Thyroid gland (tissue), 4 donors: ENCODE measurements at places on chromosomes 4 and X. TPM values are rescaled to one million over a fixed set of nuclear protein-coding genes. Genes with fewer than 3 reads are reported as not detected.

Gene UGT2B11
- 0.39 TPM for total RNA-seq

DNA sequence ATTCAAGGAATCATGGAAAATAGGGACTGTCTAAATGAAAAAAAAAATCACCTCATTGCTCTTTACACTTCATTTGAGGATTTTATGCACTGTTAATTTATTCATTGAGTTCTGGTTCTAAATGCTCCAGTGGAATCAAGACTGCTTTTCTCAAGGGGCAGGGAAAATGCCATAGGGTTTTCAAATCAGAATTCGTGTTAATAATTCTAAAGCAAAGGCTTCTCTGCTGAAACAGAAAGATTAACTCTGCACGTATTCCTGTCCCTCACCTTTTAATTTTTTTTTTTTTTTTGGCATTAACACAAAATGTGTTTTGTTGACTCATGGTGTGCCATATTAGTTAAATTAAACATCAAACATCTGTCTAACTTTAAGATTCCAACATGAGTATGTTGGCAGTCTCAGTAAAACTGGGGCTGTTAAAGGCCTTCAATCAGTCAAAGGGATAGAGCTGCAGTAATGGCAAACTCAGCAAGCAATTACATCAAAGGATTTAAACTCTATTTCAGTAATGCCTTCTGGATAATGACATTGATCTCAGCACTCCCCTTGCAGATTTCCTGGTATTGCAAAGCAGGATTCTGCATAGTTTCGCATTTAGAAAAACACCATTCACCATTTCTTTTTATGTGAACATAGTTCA lies 878.1 kb downstream of the RAPGEF2 start:
- no peaks in the 10 kb centered on the region for H3K27me3 ChIP-seq
- no peaks in the 10 kb centered on the region for H3K36me3 ChIP-seq
- H3K4me3 ChIP-seq: no peak overlapping the region
- H3K4me1 ChIP-seq: no peaks in the 10 kb centered on the region
- DNase-seq: no peak

- no peaks in the 10 kb centered on the region for H3K27me3 ChIP-seq
- no peak overlapping the region for H3K4me3 ChIP-seq
- H3K36me3 ChIP-seq: no peaks in the 10 kb centered on the region
- no peak overlapping the region for H3K27ac ChIP-seq
- no peak for DNase-seq
Observed at GRCh38 chr4:37687681-37688080, 1.5 kb upstream of the RELL1 start.

- DNase-seq: no peak
- no peak overlapping the region for H3K27ac ChIP-seq
- no peaks in the 10 kb centered on the region for H3K27me3 ChIP-seq
- H3K4me3 ChIP-seq: no peak overlapping the region
- peaks cover 3% of the 10 kb centered on the region for H3K4me1 ChIP-seq
Observed at GRCh38 chr4:61199873-61200186, 296 bp upstream of the ADGRL3 start.

DNA sequence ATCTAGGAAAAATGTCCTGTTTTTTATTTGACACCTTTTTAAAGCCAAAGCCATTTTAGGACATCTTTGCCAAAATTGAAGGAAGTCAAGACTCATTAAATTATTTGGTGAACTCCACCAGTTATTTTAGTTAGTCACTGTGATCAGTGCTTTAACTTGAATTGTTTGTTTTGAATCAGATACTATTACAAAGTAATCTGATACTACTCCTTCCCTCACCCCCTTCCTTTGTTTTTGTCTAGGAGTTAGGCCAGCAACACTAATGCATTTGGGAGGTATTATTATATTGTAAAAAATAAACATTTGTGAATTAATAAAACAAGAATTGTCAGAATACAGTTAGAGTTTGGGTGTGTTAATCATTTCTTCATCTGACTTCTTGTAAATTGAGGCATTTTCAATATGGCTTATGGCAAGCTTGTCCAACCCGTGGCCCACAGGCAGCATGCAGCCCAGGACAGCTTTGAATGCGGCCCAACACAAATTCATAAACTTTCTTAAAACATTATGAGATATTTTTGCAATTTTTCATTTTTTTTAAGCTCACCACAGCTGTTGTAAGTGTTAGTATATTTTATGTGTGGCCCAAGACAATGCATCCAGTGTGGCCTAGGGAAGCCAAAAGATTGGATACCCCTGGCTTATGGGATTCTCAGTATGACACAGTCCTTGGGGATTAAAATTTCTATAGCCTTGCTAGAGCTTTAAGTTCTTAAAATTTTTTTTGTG lies 182.2 kb downstream of the BMPR1B start:
- DNase-seq: no peak
- no peaks in the 10 kb centered on the region for H3K4me1 ChIP-seq
- H3K27ac ChIP-seq: no peak overlapping the region
- no peak overlapping the region for H3K4me3 ChIP-seq
- no peaks in the 10 kb centered on the region for H3K27me3 ChIP-seq

Gene CHRDL1
- 75.8 TPM for total RNA-seq

Gene TRPC3
- 0.67 TPM for total RNA-seq

- no peaks in the 10 kb centered on the region for H3K4me1 ChIP-seq
- no peak for DNase-seq
- no peak overlapping the region for H3K27ac ChIP-seq
- no peak overlapping the region for H3K4me3 ChIP-seq
- H3K27me3 ChIP-seq: no peaks in the 10 kb centered on the region
Observed at GRCh38 chr4:151291485-151291884, 14.5 kb downstream of the PRSS48 start.

DNA sequence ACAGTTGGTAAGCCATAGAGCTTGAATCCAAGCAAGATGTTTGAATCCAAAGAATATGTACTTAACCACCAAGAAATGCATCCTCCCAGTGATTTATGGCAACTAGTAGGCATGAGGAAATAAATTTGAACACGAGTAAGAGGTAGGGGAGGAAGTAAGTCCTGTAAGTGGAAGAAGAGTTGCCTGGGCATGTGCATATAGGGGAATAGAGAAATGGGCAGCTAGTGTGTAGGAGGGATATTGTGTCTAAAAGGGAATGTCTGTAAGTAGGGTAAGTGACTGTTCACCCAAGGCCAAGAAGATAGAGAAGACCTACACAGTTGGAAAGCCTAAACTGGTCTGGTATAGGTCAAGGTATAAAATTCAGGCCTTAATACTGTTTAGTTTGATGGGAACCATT lies 4.6 kb downstream of the SH3BGRL start:
- no peak overlapping the region for H3K4me3 ChIP-seq
- no peaks in the 10 kb centered on the region for H3K36me3 ChIP-seq
- DNase-seq: no peak
- no peak overlapping the region for H3K27ac ChIP-seq
- no peaks in the 10 kb centered on the region for H3K27me3 ChIP-seq

- H3K4me3 ChIP-seq: no peak overlapping the region
- H3K27ac ChIP-seq: no peak overlapping the region
- H3K36me3 ChIP-seq: no peaks in the 10 kb centered on the region
- no peaks in the 10 kb centered on the region for H3K27me3 ChIP-seq
- DNase-seq: no peak
- H3K4me1 ChIP-seq: no peaks in the 10 kb centered on the region
Observed at GRCh38 chr4:162804351-162804924, 362.3 kb downstream of the NAF1 start.

DNA sequence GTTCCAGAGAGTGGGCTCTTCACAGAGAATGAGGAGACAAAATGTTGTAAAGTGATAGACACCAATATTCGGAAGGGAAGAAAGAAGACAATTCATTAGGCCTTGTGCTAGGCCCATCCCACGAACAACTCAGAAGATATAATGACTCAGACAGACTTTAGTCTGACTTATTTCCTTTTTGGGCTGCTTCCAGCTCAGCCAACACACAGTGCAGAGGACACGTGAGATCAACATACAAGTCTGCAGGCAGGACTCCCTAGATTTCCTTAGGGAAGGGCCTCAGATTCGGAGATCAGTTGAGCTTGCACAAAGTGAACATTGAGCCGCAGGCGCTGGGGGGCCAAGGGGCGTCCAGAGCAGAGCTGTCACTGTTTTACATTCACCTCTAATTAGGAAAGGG lies 290.7 kb upstream of the TENM3 start:
- no peak overlapping the region for H3K4me3 ChIP-seq
- no peak for DNase-seq
- H3K27me3 ChIP-seq: no peaks in the 10 kb centered on the region
- no peak overlapping the region for H3K27ac ChIP-seq
- peaks cover 13% of the 10 kb centered on the region for H3K4me1 ChIP-seq

DNA sequence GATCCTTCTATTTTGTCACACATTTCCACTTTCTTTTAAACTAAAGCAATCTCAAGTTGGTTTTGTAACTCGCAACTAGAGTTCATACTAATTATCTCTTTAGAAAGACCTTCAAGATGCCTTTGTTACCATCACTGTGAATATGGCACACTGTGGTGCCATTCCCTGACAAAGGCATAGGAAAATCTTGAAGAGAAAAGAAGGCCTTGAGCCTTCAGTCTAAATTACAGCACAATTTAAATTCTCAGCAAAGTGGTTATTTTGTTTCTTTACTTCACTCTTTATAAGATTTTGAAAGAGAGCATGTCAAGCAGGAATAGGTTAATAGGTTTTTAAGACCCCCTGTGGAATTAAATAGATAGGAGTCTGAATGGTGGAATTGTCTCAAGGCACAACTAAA lies 89.0 kb upstream of the BANK1 start:
- H3K4me1 ChIP-seq: peaks cover 2% of the 10 kb centered on the region
- DNase-seq: no peak
- no peaks in the 10 kb centered on the region for H3K27me3 ChIP-seq
- H3K4me3 ChIP-seq: no peak overlapping the region
- H3K27ac ChIP-seq: no peak overlapping the region

Gene SLC10A4
- not detected for total RNA-seq

GRCh38 chr4:38294238-38294637 lies 334.0 kb downstream of the PTTG2 start:
- H3K4me3 ChIP-seq: no peak overlapping the region
- H3K27ac ChIP-seq: no peak overlapping the region
- H3K4me1 ChIP-seq: no peaks in the 10 kb centered on the region
- no peak for DNase-seq

Gene XKRX
- total RNA-seq: 3.3 TPM

GRCh38 chrX:78754917-78755316 lies 7.4 kb downstream of the LPAR4 start:
- H3K27me3 ChIP-seq: no peaks in the 10 kb centered on the region
- no peaks in the 10 kb centered on the region for H3K4me1 ChIP-seq
- no peak overlapping the region for H3K27ac ChIP-seq
- H3K4me3 ChIP-seq: no peak overlapping the region

DNA sequence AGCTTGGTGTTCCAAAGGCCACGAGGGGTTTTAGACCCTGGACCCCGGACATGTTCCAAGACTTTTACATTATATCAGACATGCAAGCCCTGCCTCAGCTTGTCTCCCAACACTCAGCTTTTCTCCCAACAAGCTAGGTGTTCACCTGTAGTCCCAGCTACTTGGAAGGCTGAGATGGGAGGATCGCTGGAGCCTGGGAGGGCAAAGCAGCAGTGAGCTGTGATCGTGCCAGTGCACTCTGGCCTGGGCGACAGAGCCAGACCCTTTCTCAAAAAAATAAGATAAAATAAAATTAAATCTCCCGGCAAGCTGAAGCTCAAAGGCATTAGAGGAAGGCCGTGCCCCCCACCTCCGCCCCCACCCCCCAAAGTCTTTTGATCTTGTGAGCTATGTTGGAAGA lies 13.7 kb downstream of the CTAG1A start:
- no peaks in the 10 kb centered on the region for H3K36me3 ChIP-seq
- no peak overlapping the region for H3K4me3 ChIP-seq
- H3K4me1 ChIP-seq: no peaks in the 10 kb centered on the region
- DNase-seq: no peak
- H3K27me3 ChIP-seq: no peaks in the 10 kb centered on the region

DNA sequence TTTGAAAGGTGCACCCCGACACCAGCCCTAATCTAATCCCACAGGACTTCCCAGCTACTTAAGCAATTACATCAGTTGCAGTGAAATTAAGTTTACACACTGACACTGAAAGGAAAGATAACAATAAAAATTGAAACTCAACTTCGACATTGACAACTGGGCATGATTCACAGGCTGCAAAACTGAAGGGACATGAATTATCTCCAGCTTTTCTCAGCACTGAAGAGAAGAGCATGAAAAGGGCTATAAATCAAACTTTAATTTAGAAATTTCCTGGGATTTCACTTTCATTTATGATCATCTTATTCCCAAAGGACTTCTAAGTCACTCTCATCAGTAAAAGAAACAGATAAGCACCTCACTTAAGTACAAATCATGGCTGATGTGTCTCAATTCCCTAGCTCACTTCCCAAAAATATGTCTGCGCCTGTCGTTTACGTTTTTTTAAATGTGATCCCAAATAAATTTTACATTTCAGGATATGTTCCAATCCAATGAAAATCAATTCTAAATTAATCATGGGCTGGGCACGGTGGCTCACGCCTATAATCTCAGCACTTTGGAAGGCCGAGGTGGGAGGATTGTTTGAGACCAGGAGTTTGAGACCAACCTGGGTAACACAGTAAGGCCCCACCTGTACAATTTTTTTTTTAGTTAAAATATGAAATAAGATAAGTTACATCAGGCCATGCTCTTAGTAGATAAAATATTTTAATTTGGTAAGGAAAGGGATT lies 134.4 kb upstream of the TBL1X start:
- no peaks in the 10 kb centered on the region for H3K36me3 ChIP-seq
- H3K4me1 ChIP-seq: no peaks in the 10 kb centered on the region
- no peak overlapping the region for H3K4me3 ChIP-seq
- H3K27me3 ChIP-seq: no peaks in the 10 kb centered on the region
- no peak overlapping the region for H3K27ac ChIP-seq

GRCh38 chr4:146291313-146291712 lies 77.0 kb downstream of the REELD1 start:
- H3K4me1 ChIP-seq: no peaks in the 10 kb centered on the region
- no peak for DNase-seq
- H3K36me3 ChIP-seq: no peaks in the 10 kb centered on the region
- H3K4me3 ChIP-seq: no peak overlapping the region
- H3K27ac ChIP-seq: no peak overlapping the region
- no peaks in the 10 kb centered on the region for H3K27me3 ChIP-seq

Gene ZIC3
- not detected for total RNA-seq

GRCh38 chr4:40329805-40330204 lies 5.3 kb upstream of the CHRNA9 start:
- H3K4me3 ChIP-seq: no peak overlapping the region
- H3K4me1 ChIP-seq: peaks cover 19% of the 10 kb centered on the region
- no peak for DNase-seq
- H3K27me3 ChIP-seq: no peaks in the 10 kb centered on the region
- H3K27ac ChIP-seq: peak overlapping the region; percentile 90

Gene SPP1
- total RNA-seq: 1.0 TPM

DNA sequence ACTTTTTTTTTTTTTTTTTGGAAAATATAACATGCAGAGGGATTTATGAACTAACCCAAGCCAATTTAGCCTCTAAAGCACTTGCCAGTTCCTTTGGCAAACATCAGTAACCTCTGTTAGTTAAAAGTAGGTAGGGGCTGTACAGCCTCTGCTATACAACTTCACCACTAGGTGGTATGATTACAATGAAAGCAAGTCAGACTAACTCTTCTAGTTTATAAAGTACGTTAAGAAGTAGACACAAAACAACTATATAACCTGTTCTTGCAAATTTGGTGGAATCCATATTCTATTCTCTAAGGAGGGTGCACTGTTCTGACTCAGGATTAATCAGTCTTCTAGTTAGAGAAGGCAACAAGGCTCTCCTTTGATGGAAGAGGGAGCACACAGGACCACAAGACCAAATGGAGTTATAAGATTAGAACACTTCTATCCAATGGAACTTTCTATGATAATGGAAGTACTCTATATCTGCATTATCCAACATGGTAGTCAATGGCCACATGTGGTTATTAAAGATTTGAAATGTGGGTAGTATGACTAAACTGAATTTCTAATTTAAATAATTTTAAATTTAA lies 12.8 kb downstream of the AIMP1 start:
- no peak overlapping the region for H3K27ac ChIP-seq
- DNase-seq: no peak
- no peak overlapping the region for H3K4me3 ChIP-seq
- H3K27me3 ChIP-seq: no peaks in the 10 kb centered on the region
- peaks cover 45% of the 10 kb centered on the region for H3K36me3 ChIP-seq

Gene APELA
- total RNA-seq: 2.1 TPM
